ENCODE measurements at places on chromosomes 16 and 17. TPM values are rescaled to one million over a fixed set of nuclear protein-coding genes. Genes with fewer than 3 reads are reported as not detected.

The USP6 gene
- polyA plus RNA-seq: 1.8 TPM

The KRTAP2-2 gene
- not detected for polyA plus RNA-seq

DNA sequence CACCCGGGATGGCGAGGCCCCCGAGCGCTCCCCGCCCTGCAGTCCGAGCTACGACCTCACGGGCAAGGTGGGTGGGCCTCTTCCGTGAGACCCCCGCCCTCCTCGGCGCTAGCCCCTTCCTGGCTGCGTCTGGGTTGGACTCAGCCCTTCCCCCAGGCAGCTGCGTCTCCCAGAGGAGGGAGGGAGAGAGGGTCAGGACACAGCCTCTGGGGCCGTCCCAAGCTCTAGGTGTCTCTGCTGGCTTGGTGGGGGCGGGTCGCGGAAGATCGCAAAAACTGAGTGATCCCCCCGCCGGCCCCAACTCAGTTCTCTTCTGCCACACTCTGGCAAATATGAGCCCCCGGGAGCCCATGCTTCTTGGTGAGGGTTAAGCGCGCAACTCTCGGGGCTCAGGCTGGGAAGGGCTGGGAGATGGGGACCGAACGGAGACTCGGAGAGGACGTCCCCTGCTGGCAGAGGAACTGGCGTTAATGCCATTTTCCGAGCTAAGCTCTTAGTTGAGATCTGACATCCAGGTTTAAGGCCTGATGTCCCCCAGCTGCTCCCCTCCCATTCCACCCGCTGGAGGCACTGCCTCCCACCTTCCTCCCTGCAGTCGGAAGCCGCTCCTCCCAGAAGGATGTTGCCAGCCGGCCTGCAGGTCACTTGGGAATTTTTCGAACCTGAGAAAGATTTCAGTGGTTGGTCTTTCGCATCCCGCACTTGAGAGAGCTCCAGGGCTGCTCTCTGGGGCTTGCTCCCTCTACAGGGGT is 419 bp downstream of the RAB37 start:
- no peak for DNase-seq

- DNase-seq: no peak
Observed at GRCh38 chr17:36131421-36131820, 27.8 kb downstream of the CCL4 start.

- DNase-seq: no peak
Observed at GRCh38 chr17:75555679-75556153, 30.2 kb downstream of the LLGL2 start.

- no peak for DNase-seq
Observed at GRCh38 chr16:11391576-11391975, 46.3 kb downstream of the RMI2 start.

- DNase-seq: no peak
Observed at GRCh38 chr16:57426356-57426755, 20.8 kb downstream of the CIAPIN1 start.
